Activated CD4-positive, alpha-beta T cell treated with anti-CD3 and anti-CD28 coated beads for 48 hours (primary cell): ENCODE measurements at places on chromosomes 5 and 9.

DNA sequence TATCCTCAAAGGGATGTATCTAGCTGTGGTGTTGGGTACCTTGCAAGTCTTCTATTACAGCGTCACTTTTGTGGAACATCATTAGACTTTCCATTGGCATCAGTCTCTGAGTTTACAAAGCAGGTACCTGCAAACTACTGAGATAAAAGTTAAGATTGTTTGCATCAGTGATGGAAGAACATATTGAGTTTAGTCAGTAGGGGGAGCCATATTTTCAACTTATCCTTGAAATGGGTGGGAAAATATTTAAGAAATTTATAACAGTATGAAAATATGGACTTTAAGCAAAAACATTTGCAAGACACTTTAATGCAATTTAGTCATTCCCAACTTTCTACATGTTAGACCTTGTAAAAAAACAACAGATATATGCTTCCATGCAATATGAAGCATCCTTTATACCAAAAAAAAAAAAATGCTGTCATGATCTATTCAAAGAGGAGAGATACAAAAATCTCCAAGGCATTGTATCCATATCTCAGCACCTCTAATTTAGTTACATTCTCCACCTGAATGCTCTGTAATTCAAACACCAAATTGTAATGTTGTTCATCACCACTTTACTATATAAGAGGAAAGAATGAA is 98.6 kb upstream of the ADAMTS19 start:
- no peak for DNase-seq

- no peak for DNase-seq
Measured at GRCh38 chr5:129569295-129569694, 109.2 kb downstream of the ADAMTS19 start.

DNA sequence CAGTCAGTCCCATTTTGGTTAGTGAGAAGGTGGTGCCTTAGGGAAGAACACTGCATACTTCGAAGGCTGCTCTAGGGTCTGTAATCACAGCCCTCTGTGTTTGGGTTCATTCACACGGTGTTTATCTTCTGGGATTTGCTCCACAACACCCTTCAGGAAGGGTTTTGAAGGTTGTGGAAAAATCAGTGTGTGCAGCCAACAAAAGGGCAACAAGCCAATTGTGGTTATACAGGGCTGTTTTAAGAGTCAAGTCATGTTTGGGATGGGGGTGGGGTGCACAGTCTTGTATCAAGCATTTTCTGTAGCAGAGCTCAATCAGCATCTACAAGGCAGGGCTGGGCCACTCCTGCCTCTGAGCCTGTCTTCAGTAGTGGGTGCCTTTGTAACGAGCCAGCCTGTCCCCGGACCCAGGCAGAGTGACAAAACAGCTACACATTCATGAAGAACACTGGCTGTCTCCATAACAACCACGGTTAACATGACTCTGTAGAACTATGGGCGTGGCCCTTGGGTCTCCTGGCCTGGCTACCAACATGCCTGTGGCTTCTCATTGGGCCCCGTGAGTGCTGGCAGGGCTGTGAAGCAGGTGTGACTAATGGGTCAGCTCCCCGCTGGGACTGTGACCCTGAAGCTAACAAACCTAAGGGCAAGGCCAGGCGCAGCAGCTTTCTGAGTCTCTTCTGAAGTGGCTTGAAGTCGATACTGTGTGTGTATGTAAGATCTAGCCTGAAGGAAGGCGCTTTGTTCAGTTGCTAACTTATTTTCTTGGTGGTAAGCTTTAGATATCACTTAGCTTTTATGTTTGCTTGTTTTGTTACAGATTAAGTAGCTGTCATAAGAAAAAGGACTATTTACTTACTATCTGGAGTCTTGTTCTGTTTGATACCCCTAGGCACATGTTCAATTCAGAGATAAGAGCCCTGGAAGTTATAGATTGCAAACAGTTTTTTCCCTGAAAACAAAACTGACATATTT is 27.9 kb upstream of the GOLM1 start:
- no peak for DNase-seq

DNA sequence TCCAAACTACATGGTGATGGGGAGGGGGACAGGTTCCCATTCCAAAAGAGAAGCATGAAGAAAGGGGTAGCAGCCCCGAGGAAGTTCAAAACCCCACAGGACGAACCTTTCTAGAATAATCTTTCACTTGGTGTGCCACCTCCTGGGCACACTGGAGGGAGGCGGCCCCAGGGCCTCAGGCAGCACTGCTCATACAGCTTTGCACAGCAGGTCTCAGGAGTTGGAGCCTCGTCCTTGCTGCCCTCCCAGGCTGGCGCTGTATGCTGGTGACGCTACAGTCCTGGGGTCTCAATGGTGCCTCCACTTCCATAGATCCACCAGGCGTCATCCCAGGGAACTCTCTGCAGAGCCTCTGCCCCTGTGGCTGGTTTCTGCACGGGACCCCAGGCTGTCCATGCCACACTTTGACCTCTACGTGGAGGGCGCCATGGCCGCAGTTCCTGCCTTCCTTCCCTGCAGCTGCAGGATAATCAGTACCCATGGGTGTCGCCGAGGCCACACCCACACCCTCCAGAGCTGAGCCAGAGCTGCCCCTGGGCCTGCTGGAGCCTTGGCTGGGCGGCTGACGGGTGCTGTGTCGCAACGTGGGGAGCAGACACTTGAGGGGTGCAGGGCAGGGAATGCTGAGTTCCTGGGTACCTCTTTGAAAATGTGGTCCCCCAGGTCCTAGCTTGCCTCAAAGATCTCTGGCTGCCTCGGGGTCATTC is 95.3 kb downstream of the COL5A1 start:
- DNase-seq, result no peak

GRCh38 chr5:120017513-120017912 is 388.2 kb downstream of the FAM170A start:
- no peak for DNase-seq

- DNase-seq, result no peak
Measured at GRCh38 chr9:88497224-88497623, 37.8 kb upstream of the NXNL2 start.

- peak; percentile 87 for DNase-seq
Measured at GRCh38 chr9:100505564-100506159, 32.7 kb downstream of the TMEFF1 start.

DNA sequence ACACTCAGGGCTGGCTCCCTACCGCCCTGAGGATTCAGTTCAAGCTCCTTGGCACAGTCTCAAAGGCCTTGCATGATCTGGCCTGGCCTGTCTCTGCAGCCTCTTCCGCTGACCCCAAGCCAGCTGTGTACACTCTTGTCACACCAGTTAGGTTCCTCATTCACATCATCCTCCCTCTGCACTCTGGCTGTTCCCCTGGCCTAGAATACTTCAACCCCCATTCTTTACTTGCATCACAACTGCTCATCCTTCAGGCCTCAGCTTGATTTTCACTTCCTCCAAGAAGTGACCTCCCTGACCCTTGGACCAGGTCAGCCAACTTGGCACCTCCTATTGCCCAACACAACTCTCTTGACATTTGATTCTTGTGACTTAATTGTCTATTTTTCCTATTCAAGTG is 18.9 kb upstream of the PFDN1 start:
- no peak for DNase-seq
